ENCODE measurements at places on chromosomes 6 and 20.

- no peak for DNase-seq
Measured at GRCh38 chr6:117409863-117410262, 15.9 kb downstream of the ROS1 start.

DNA sequence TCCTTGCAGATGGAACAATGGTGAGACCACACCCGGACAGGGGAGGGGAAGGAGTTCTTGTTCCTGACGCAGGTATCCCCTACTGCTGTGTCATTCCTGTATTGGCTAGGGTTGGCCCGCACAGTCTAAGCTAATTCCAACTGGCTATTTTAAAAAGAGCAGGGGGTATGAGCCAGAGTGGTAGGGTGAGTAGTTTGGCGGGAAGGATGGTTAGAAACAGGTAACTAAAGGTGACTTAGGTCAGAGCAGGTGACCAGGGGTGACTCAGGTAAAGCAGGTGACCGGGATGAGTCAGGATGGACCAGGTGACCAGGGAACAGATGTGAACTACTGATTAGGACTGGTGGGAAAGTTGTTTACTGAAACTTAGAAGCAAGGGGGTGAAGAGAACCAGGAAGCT lies 58.0 kb downstream of the ZNF292 start:
- DNase-seq, result no peak

DNA sequence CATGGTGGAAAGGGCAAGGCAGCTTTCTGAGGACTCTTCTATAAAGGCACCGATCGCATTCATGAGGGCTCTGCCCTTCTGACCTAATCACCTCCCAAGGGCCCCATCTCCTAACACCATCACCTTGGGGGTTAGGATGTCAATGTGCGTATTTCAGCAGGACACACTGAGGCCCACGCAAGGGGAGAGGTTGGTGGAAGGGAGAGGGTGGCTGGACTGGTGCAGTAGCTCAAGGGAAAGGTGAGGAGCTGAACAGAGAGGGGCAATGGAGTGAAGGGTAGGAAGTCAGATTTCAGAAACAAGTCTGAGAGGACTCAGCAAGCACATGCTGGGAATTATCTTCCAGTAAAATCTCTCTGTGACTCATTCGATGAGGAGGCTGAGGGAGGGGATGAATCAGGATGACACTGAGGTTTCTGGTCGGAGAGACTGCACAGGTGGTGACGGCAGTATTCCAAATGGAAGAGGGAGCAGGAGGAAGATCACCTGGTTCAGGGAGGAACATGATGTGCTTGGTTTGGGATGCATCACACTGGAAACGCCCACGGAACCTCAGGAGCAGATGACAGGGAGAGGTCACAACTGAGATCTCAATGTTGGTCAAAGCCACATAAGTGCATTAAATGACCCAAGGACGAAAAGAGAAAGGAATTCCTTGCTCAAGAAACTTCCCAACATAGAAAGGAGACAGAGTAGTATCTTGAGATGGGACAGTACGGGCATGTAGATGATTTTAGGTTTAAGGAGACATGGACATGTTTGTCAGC lies 67.1 kb downstream of the TFAP2A start:
- DNase-seq, result no peak

DNA sequence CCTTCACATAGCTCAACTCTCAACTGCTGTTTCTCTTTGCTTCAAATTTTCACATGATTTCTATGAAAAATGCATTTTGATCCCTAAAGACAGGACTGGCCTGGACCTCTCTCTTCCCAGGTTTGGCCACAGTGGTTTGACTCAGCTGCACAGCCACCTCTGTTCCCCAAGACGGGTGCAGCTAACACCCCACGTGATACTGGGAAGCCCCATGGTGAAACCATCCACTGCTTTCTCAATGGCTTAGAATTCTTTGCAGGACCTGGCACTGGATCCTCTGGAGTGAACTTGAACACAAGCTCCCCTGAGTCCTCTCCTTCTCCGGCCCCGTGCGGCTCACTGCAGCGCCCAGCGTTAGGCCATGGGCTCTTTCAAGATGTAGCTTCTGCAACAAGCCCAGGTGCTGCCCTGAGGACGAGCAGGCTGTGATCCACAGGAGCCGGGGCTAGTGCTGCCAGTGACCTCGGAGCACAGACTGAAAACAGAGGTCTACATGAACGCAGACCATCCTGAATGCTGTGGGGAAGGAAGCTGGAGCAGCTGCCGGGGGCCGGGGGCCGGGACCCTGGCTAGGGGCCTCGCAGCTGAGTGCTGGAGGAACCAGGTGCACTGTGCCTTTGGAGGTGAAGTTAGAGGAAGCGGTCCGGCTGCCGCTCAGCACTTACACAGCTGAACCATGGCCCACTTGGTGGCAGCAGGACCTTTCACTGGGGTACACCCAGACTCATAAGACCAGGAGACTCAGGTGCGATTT lies 58.8 kb upstream of the MPC1 start:
- no peak for DNase-seq

DNA sequence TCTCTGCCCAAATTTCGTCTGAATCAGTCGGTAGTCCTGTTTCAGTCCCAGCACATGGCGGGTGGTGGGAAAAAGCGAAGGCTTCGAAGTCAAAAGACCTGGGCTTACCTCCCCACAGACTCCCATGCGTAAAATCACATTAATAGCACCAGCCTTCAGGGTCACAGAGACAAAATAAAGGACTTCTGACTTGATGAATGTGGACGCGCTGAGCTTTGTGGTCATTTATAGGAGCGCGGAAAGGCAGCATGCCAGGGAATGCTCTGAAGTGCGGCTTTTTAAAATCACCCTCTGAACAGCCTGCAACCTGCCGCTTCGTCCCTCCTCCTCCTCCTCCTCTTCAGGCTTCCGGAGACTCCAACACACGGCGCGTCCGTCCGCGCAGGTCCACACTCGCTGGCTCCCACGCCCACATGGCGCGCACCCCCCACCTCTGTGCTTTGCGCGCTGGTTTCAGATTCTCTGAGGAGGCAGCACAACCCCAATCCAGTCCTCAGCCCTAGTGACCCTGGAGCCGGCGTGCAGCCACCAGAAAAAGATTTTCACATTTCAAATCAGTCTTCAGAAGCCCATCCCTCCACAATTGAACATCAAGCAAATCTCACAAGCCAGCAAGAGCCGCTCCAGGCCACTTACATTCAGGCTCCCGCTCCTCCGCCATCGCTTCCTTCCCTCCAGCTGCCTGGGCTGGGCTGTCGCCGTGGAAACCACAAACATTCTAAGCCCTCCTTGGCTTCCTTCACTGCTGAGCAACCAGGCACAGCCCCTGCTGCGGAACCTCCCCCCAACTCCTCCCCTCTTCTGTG lies at the start of gene C6orf118:
C6orf118 (minus strand) TSS at position 680 of the 806 bp plus-strand sequence; CDS start at position 661, 19 bp downstream.
- no peak for DNase-seq

- DNase-seq, result no peak
Measured at GRCh38 chr6:24923885-24924401, 11.8 kb downstream of the RIPOR2 start.

Data from stimulated activated CD8-positive, alpha-beta memory T cell treated with anti-CD3 and anti-CD28 coated beads, Interleukin-2, amount 100 ng/mL, for 48 hours (primary cell).